ENCODE measurements at places on chromosomes 7 and 10.

DNA sequence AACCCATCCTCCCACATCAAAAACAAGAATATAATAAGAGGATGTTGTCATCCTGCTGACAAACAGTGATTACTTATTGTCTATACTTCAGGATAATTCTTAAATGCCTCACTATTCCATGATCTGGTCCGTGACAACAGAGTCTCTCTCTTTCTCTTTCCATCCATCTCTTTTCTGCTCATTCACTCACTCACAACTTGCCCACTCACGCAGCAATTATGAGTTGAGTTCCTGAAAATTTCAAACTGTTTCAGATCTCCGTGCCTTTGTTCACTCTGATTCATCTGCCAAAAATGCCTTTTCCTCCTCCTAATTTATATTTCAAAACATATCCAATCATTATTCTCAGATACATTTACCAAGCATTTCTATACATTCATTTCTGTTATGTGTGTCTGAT lies 1.4 kb downstream of the OR6B1 start:
- no peak for DNase-seq

DNA sequence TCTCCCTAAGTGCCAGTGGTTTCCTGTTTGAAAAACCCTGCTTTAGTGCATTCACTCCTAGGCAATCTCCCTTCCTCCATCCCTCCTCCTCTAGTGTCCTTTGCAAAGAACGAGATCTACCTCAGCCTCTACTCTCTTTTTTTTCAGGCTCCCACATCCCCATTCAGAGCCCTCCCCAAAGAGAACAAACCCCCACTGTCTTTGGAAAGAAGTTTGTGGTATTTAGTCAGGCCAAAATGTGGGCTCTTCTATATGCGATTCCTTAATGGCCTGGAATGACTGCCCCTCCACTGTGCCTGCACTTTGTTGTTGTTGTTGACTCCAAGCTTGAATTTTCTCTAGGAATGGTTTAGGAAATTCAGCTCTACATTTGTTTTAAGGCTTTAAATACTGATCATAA lies 36.3 kb downstream of the PALS2 start:
- DNase-seq, result no peak

- DNase-seq, result no peak
Observed at GRCh38 chr7:11524476-11525397, 307.3 kb downstream of the THSD7A start.

DNA sequence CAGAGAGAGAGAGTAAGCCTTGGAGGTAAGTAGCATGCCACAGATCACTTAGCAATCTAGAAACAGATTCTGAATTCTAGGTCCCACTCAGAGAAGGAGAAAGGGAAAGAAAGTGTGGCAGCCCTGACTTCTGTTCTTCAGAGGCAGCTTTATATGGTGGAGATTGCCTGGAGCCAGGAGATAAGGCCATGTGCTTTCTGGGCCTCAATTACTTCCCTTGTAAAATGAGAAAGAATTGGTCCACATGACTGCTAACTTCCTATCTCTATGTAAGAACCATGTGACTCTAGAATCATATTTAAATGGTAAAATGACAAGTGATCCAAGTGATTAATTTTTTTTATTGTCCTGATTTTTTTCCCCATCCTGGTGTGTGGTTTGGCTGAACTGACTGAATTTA lies 64.1 kb downstream of the HHEX start:
- DNase-seq, result no peak

DNA sequence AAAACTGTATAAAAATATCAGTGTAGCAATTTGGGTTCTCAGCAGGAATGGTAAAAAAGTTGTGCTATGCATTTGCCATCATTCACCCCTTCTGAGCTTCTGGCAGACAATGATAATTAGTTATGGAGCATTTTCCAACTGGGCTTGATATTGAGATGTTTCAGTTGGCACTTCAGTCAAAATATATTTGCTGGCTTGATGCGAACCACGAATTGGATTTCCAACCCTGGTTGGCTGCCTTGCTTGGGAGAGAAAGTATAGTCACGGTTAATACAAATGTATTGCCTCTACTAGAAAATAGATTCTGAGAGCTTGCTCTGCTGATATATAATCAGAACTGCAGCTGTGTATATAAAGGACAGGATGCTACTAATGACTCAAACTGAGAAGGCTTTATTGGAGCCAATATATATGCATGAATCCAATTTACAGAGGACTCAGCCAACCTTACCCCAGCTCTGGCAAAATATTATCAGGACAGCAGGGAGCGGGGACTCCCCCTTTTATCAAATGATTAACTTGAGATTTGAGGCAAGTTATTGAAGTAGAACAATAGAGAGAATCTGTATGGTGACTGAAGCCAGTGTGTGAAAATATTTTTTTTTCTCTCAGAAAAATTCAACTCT lies 219.8 kb upstream of the SMIM30 start:
- no peak for DNase-seq

GRCh38 chr10:44333511-44333910 lies 51.4 kb downstream of the CXCL12 start:
- no peak for DNase-seq

DNA sequence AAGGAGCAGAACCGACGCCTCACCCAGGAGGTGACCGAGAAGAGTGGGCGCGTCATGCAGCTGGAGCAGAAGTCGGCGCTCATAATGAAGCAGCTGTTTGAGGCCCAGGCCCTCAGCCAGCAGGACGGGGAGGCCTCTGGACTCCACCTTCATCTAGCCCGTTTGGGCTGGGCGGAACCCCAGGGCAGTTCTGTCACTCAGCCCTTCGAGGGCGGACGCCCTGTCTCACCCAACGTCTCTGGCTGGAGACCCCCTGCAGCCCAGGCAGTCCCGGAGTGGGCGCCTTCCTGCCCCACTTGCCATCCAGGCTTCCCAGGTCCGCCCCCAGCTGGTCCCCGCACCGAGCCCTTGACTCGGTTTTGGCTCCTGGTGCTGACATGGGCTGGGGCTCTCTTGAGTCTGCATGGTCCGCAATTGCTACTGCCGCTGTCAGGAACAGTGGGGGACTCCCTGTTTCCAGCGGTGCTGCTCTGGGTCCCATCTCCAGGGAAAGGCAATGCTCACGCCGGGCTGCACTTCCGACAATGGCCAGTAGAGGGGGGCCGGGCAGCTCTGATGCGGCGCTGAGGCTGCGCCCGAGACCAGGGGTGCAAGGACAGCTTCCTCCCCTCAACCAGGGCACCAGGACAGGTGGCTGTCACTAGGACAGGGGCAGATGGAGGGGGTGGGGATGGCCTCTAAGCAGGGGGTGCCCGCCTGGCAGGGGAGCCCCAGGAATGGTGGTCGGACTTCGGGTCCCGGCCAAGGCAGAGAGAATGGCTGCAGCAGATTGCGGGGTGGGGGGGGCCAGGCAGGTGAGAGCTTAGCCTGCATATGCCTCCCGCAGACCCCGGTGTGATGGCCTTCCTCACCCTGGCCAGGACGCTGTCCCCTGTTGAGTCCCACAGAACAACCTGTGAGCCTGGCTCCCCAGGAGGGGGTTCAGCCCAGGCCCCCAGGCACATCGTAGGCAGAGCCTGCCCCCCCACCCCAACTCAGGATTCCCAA lies 71.2 kb upstream of the KCTD7 start:
- DNase-seq, result peak; percentile 55

DNA sequence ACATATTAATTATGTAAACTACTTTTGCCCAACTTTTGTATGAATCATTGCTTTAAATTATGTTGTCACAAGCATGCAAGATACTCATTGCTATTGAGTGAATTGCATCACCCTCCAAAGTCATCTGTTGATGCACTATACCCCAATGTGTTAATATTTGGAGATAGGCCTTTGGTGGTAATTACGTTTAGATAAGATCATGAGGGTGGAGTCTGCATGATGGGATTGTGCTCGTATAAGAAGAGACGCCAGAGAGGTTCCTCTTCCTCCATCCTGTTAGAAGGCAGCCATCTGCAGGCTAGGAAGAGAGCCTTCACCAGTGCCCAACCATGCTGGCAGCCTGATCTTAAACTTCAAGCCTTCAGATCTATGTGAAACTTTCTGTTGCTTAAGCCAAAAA lies 95.3 kb upstream of the MAGI2 start:
- DNase-seq, result no peak

DNA sequence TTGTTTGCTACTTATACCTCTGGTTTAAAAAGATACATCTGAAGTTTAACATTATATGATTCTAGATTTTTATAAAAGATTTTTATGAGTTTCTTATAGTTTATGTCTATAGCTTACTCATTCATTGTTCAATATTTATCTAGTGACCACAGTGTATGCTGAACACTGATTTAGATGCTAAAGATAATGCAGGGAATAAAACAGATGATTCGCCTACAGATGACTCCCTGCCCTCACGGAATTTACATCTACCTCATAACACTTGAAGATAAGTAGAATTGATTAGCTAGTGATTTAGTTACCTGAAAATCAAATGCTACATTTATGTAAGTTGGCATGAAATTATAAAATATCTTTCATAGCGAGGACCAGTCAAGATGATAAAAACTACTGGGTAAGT lies 105.8 kb downstream of the HIPK2 start:
- no peak for DNase-seq

- no peak for DNase-seq
Observed at GRCh38 chr7:3657206-3657605, 356.2 kb downstream of the SDK1 start.

- DNase-seq, result peak; percentile 20
Observed at GRCh38 chr10:83012866-83013265, 1126.4 kb upstream of the GHITM start.

DNA sequence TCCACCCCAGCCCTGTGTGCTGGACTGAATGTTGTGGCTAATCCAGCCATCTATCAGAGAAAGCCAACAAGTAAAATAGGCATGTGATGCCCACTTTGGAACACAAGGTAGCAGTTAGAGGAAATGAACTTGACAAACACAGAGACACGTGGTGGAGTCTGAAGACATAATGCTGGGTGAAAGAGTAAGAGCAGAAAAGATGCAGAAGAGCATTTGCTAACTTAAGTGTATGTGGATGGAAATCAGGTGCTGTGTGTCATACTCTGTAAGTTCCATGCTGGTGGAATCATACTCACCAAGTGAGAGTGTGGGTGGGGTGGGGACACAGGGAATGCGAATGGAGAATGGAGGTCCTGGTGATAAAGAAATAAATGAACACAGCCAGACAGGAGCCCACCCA lies 22.8 kb downstream of the WDFY4 start:
- no peak for DNase-seq

GRCh38 chr7:122970740-122971725 lies 24.5 kb downstream of the TAS2R16 start:
- DNase-seq, result no peak

DNA sequence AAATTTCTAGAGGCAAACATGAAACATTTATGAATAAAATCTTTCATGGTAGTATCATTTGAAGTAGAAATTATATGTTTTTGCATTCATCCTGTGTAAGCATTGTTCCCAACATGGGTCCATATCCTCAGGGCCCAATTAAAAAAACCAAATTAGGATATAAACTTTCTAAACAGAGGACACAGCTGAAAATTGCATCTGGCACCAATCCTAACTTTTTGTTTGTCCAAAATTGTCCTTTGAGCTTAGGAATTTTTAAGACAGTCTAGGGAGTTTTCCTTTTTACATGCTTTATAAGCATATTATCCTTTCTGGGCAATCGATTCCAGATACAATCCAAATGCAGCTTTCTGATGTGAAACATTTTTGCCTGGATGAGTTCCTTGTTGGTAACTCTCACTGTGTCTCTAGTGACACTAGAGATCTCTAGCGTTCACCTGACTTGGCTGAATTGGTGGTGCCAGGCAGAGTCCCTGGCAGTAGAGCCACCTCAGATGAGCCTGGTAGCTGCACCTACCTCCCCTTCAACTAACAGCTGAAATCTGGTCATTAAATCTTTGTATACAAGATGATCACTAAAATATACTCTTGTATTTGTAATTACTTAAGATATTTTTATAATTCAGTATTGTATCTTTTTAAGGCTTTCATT lies 137.6 kb upstream of the SAMD8 start:
- DNase-seq, result no peak

DNA sequence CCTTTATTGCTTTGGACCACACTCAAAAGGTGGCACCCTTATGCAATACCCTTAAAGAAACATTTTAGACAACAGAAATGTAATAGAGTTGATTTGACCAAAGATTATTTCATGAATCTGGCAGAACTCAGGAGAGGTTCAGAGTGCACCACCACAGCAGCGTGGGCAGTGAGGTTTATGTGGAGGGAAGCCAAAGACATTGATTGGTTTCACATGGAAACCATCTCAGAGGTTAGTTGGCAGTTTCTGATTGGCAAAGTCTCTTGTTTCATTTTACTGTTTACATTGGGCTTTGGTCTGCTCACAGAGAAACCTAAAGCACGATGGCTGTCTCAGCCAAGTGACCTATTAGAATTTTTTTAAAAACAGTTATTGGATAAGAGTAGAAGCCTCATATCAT lies 101.3 kb downstream of the SDHAF3 start:
- DNase-seq, result no peak

- DNase-seq, result no peak
Observed at GRCh38 chr7:1940863-1941262, 270.8 kb downstream of the ELFN1 start.

DNA sequence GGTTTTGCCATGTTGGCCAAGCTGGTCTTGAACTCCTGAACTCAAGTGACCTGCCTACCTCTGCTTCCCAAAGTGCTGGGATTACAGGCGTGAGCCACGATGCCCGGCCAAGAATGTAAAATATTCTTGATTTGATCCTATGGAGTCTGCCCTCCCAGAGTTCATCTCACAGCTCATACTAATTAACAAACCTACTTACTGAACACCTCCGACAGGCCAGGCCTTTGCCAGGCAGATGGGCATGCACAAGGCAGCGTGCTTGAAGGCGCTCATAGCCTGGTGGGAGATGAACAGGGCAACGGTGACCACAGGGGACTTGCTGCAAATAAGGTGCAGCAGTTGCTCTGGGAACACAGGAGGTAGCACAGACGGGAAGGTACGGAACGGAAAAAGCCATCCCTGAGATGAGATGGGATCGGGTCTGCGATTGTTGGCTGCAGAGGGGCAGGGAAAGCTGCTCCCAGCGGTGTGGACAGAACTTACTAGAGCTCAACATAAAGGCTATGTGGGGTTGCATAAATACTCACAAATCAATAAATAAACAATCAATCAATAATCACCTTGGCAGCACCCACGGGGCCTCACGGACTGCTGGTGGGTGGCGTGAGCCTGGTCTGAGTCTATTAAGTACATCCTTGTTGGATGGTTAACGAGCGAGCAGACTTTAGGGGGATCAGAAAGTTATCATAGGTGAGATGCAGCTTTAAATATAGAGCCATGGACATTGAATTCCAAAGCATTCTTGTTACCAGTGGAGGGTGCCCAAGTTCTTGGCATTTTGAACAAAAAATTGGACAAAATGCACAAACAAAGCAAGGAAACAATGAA lies 4.7 kb downstream of the ACBD7 start:
- DNase-seq, result no peak
